ENCODE measurements at places on chromosomes 1 and 21.

- DNase-seq: no peak
Observed at GRCh38 chr1:81797701-81798100, 3.0 kb upstream of the ADGRL2 start.

GRCh38 chr21:45848805-45849204, 132.8 kb upstream of the COL6A1 start:
- DNase-seq: no peak

GRCh38 chr1:243349128-243349527, 93.3 kb downstream of the SDCCAG8 start:
- DNase-seq: no peak

DNA sequence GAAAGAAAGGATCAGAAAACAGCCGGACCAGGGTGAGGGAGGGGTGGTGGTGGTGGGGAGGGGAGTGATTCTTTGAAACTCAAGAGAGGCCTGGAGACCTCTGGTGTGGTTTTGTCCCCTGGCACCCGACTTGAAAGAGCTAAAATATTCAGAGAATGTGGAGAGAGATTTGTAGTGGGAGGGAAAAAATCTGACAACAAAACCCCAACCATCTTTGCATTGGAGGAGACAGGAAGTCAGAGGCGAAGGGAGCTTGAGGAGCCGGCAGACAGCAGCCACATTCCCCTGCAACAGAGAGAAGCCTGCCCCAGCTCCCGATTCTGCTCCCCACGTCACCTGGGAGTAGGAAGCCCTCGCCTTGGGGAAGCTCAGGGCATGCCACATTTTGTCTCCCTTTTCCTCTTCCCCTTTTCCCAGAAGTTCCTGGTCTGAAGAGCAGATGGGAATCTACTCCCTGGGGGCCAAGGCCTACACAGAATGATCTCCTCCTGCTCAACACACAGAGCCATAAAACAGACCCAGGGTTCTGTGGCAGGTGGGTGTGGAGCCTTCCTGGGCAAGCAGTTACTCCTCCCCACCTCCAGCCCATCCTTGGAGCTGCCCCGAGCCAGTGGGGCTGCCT, 84.9 kb downstream of the ITPKB start:
- no peak for DNase-seq

- DNase-seq: no peak
Observed at GRCh38 chr1:31625561-31626222, 8.2 kb downstream of the HCRTR1 start.

GRCh38 chr1:203763505-203763904, 1.5 kb upstream of the LAX1 start:
- DNase-seq: no peak

- DNase-seq: no peak
Observed at GRCh38 chr1:102615896-102616295, 492.4 kb downstream of the COL11A1 start.

- no peak for DNase-seq
Observed at GRCh38 chr1:175742790-175743459, 470 bp downstream of the TNR start.

GRCh38 chr1:17856496-17857108, 101.5 kb downstream of the ACTL8 start:
- DNase-seq: no peak

DNA sequence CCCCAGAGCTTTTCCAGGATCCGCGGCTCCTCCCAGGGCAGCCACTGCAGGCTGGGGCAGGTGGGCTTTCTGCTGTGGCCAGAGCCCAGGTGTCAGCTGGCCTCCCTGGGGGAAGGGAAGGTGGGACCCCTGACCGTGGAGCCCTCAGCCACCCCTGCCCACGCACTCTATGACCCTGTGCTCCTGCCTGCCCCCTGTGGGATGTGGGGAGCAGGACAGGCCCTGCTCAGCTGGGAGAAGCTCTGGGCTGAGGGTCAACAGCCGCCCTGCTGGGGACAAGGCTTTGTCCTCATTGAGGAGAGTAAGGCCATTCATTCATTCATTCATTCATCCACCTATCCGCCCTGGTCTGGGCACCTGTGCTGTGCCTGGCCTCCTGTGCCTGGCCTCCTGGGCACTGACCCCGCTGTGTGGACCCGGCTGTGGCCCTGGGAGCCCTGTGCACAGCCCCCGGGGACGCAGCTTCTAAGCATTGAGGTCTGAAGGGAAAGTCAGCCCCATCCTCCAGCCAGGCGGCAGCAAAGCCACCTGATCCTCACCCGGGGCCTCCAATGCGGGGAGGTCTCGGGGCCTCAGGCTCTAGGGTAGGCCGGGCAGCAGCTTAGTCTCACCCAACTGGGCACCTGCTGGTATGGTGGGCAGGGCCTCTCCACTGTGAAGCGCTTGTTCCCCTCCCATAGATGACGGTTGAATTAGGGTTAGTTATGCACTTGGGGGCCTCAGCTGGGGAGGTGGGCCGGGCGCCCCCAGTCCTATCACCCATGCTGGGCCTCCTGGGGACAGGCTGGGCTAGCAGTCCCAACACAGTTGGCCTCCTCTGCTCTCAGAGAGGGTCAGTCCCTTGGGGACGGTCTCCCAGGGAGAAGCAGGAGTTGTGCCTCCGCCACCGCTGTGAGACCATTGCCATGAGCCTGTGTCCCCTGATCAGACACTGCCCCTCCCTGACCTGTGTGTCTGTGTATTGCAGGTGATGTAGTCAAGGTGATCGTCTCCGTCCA, 6.0 kb downstream of the TNFRSF14 start:
- DNase-seq: no peak

- no peak for DNase-seq
Observed at GRCh38 chr1:221855156-221855555, 113.3 kb upstream of the DUSP10 start.

- no peak for DNase-seq
Observed at GRCh38 chr1:243421784-243422183, 165.9 kb downstream of the SDCCAG8 start.

DNA sequence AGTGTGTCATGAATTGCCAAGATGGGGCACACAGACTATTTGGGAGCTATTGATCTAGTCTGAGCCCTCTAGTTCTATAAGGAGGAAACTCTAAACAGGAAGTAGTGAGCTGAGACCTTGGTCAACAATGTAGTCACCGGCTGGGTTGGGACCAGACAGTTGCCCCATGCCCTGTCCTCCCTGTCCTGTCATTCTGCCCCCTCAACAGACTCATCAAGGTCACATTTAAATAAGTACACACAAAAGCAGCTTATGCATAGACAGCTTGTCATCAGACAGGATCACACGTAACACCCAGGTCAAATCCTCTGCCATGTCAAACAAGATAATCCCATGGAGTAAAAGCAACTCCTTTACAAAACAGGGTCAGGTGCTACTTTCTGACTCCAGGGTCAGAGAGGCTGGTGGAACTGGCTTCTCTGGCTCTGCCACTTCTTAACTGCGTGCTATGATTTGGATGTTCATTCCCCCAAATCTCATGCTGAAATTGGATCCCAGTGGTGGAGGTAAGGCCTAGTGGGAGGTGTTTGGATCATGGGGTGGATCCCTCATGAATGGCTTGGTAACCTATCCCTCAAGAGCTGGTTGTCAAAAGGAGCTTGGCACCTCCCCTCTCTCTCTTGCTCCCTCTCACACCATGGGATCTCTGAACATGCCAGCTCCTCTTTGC, 128.9 kb downstream of the HIVEP3 start:
- DNase-seq: no peak

DNA sequence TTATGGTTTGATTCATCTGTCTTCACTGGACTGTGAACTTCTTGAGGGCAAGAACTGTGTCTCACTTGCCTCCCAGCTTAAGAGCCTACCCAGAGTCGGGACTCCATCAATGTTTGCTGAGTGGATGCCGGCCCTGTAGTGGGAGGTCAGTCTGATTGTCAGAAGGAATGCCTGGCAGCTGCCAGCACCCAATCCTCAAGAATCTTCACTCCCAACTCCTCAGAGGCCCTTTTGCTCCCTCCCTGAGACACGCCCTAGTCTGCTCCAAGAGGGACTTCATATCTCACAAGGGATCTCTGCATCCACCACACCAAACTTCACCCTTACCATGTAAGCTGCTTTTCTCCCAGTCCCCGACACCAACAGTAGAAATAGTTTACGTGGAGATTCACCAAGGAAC, 15.2 kb upstream of the KDM4A start:
- DNase-seq: no peak

- DNase-seq: no peak
Observed at GRCh38 chr1:56169856-56170255, 409.5 kb downstream of the PLPP3 start.

GRCh38 chr1:110916669-110917306, 43.8 kb downstream of the CD53 start:
- DNase-seq: no peak

GRCh38 chr1:30840904-30841598, 67.5 kb downstream of the SDC3 start:
- DNase-seq: no peak

GRCh38 chr1:110544753-110545152, 25.8 kb upstream of the KCNA10 start:
- no peak for DNase-seq

DNA sequence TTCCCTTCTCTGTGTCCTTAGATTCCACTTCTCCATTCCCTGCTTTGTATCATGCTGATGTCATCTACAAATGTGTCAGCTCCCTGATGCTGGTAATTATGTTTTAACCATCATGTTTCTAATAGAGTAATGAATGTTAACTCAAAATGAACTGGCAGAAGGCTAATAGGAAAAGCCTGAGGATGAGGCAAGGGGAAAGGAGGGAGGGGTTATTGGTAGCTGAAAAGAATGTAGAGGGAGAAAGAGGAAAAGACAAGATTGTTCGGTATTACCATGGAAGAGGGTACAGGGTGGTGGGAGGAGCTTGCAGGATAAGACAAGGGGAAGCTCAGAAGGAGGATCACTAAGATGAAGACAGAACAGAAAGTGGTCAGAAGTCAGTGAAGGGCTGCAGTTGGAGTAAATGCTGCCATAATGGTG, 150.9 kb downstream of the ZC3H11B start:
- DNase-seq: no peak

- no peak for DNase-seq
Observed at GRCh38 chr1:58155418-58156123, 391.0 kb downstream of the OMA1 start.

- DNase-seq: no peak
Observed at GRCh38 chr1:21847223-21848205, 35.4 kb downstream of the LDLRAD2 start.

DNA sequence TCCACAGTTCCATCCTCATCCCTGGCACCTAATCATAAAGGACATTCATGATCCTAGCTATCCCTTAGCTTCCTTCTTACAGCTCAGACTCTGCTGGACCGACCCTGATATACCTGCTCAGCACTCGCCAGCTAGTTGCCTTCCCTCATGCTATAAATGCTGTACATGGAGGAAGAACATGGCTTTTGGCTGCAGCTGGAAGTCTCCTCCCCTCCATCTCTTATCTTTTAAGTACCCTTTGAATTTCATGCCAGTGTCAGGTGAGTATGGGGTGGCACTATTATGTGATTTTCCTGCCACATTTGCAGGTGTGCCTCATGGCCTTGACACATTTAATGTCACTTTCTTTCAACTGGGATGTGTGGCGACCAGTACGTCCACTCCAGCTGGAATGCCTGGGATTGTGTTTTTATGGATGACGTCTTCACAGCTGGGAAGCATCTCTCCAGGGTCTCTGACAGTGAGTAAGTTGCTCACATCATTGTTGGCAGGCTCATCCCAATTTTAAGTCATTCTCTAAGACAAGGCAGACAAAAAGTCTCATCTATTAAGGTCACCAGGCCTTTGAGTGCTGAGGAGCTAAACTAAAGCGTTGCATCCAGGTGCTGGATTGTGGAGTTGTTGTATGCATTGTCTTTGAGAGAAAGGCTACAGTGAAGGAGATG, 43.4 kb downstream of the RUNX1 start:
- no peak for DNase-seq

DNA sequence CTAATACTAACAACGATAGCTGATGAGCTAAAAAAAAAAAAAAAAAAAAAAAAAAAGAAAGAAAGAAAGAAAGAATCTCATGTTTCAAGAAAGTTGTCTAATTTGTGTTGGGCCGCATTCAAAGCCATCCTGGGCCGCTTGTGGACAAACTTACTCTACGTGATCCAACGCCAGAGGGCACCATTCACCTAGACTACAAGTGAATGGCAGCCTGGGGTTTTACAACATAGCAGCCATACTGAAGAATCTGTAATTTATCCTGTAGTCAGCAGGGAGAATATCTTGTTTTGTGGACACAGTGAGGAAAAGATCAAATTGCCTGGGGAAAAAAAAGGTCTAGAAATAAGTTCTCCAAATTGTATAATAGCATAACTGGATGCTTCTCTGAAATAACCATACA, 47.0 kb downstream of the CYP2J2 start:
- peak; percentile 30 for DNase-seq

GRCh38 chr1:154499446-154499845, 2.6 kb upstream of the TDRD10 start:
- DNase-seq: no peak

GRCh38 chr1:33225586-33225985, 30.7 kb upstream of the ZNF362 start:
- DNase-seq: no peak

- no peak for DNase-seq
Observed at GRCh38 chr1:31574749-31575368, 1.5 kb upstream of the TINAGL1 start.

DNA sequence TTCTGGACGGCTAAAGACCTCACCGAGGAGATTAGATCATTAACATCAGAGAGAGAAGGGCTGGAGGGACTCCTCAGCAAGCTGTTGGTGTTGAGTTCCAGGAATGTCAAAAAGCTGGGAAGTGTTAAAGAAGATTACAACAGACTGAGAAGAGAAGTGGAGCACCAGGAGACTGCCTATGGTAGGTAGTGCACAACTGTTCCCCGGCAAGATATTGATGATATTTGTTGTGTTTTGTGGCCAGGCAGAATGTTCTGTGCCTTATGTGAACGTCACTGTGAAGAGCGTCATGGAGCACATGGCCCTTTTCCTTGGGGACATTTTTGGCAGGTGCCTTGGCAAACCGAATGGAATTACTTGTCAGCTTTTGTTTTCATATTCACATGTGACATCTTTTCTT, 191.7 kb downstream of the DISC1 start:
- DNase-seq: no peak

- DNase-seq: no peak
Observed at GRCh38 chr1:174794861-174795260, 204.9 kb upstream of the CACYBP start.

DNA sequence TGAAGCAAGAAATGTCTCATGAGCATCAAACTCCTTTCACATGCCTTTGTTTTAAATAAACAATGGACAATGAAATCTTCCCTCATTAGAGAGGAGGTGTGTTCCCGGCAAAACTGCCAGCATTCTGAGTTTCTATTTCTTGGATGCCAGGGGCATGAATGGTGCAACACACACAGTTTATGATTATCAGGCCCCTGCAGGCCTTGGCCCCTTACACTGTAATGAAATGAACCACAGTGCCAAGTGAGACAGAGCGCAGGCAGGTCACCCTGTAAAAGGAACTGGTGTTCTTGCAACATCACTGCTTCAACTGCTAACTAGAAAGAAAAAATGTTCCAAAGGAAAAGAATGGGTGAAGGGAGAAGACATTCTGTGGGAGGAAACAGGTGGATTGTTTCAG, 3.8 kb upstream of the PIGC start:
- DNase-seq: no peak

- DNase-seq: no peak
Observed at GRCh38 chr1:51268634-51269033, 32.6 kb downstream of the RNF11 start.
